ENCODE measurements at places on chromosomes 12 and 14.

- no peak for ATAC-seq
Observed at GRCh38 chr12:54945082-54945481, 39.5 kb downstream of the TESPA1 start.

GRCh38 chr14:61861320-61861865 is 99.2 kb downstream of the SNAPC1 start:
- ATAC-seq, result no peak

GRCh38 chr12:48979602-48980388 is 1.7 kb downstream of the WNT1 start:
- no peak for ATAC-seq

DNA sequence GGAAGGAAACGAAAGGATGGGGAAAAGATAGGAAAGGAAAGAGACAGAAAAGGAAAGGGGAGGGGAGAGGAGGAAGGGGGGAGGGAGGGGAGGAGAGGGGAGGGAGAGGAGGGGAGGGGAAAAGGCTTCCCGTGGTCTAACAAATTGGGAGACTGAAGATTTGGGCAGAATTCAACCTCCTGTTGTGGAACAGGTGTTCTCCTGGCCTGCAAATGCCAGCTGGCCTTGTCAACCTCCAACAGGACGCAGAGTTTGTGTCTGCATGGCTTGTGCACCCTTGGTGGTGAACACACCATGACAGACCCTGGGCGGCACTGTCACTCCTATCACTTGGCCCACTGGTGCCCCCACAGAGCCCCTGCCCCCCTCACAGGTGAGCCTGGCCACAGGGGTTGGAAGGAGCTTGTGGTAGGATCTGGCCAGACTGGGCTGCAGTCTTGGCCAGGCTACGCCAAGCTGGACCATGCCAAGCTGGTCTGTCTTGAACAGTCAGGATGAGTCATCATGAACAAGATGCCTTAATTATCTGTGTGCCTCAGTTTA is 321.6 kb downstream of the BCL11B start:
- no peak for ATAC-seq

- no peak for ATAC-seq
Observed at GRCh38 chr12:94948232-94948810, 55.2 kb downstream of the NDUFA12 start.

DNA sequence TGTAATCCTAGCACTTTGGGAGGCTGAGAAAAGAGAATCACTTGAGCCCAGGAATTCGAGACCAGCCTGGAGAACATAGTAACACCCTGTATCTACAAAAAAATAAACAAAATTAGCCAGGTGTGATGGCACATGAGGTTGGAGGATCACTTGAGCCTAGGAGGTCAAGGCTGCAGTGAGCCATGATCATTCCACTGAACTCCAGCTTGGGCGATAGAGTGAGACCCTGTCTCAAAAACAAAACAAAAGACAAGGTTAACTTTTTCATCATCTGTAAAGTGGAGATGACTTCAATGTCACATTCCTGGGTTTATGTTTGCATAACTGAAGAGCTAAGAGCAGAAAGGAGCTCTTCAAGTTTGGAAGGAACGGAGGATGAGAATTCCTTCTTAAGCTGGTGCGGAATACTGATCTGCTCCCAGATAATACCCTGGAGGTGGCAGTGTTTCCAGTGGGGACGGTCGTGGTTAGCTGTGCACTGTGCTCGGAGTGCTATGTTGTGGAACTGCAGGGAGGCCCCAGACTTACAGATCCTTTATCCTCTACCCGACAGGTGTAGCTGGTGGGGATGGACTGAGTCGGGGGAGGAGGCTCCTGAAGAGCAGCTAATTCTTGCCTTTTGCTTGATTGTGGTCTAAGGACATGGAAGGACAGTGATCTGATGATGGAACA is 22.5 kb upstream of the BICD1 start:
- ATAC-seq, result no peak

GRCh38 chr12:108800591-108800990 is 56.8 kb downstream of the SSH1 start:
- no peak for ATAC-seq

DNA sequence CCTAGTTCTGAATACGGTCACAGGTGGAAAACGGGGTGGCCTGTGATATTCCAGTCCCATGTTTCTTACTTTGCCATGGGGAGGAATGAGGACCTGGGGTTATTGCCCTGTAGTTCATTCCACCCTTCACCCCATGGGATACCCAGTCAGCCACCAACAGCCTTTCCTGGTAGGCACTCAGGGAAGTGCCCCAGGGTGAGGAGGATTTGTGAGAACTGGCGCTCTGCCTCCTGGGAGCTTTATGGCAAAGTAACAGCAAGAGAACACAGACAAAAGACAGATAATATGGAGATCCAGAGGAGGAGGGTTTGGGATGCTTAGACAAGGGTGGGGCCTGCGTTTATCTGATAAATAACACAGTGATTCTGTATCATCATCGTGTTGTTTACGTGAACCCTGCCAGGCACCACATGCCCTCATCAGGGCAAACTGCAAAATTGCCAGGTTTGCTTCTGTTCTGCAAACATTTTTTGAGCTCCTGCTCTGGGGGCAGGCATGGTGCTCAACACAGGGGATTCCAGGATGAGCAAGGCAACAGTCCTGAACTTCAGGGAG is 223.5 kb downstream of the SLC41A2 start:
- no peak for ATAC-seq

- no peak for ATAC-seq
Observed at GRCh38 chr12:47711448-47711847, 5.6 kb upstream of the RPAP3 start.

DNA sequence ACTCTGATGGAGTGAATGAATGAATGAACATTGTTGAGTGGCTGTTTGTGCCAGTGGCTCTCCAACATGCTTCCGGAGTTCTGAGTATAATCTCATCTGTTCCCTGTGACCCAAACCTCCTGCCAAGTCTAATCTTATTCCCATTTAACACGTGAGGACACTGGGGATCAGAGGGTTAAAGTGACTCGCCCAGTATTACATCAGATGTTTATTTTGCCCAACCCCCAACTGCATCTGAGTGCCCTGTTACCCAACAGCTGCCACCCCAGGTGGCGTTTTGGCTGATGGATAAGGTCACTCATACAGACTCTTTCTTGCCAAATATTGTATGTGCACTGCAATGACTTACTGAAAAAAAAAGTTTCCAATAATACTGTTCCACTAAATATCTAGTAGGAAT is 210.9 kb downstream of the EXOC5 start:
- peak; percentile 59 for ATAC-seq

GRCh38 chr12:126384026-126384564 is 1318.9 kb downstream of the AACS start:
- no peak for ATAC-seq

- ATAC-seq, result no peak
Observed at GRCh38 chr12:51320311-51320694, 3.7 kb downstream of the BIN2 start.

DNA sequence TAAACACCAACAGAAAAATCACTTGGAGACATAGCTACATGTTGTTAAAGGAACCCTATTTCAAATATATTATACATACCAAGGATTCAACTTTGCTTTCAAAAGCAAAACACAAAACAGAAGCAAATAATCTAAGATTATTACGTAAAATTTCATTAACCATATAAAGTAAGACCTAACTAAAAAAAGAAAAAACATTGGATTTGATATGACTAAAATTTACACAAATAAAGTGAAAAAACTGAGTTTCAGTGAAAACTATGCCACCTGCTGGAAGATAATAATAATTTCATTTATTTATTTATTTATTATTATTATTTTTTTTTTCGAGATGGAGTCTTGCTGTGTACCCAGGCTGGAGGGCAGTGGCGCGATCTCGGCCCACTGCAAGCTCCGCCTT is 45.2 kb downstream of the WDHD1 start:
- no peak for ATAC-seq

DNA sequence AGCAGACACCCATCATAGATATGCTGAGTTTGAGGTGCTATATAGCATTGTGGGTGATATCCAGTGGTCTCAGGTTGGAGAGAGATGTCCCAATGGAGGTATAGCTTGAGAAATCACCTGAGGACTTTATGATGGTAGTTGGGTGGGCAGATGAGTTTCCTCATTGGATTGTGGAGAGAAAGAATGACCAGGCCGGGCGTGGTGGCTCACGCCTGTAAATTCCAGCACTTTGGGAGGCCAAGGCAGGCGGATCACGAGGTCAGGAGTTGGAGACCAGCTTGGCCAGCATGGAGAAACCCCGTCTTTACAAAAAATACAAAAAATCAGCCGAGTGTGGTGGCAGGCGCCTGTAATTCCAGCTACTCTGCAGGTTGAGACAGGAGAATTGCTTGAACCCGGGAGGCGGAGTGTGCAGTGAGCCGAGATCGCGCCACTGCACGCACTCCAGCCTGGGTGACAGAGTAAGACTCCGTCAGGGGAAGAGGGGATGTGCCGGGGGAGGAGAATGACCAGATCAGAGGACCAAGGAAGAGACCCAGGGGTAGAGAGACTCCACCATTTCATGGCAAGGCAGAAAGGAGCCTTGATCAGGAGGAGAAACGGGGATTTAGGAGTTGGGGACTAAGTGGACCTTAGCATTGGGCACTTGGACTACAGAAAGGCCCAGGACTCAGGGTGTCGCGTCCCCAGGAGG is 757 bp upstream of the PCK2 start:
- peak; percentile 4 for ATAC-seq

DNA sequence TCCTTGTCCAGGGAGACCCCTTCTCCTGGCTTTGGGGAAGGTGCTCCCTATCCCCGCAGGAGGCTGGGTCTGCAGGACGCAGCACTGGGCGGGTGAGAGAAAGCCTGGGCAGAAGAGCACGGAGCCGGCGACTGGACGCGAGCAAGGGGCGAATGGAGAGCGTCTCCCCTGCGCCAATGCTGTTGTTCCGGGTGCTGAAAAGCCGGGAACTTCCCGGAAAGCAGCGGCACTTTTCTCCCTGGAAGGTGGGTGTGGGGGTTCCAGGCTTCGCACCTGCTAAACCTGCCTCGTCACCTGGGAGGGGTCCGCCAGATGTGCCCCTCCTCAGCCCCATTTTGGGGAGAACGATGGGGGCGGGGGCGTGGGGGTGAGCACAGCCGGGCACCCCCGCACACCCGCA is 417.1 kb upstream of the TMTC1 start:
- no peak for ATAC-seq

DNA sequence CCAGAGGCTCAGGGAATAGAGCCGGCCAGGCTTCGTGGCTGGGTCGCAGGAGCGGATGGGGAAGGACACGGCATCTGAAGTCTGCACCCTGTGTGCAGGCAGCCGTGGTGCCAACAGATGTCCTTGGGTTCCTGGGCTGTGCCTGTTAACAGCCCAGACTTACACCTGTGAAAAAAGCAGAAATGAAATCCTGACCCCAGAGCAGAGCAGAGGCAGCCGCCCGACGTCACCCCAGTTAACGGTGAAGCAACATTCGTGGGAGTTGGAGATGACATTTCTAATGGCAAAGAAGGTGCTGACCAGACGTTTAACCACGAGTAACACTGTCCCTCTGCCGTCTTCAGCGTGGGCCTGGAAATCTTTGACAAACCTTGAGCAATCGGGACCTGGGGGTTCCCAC is 200.3 kb upstream of the DIO3 start:
- no peak for ATAC-seq

DNA sequence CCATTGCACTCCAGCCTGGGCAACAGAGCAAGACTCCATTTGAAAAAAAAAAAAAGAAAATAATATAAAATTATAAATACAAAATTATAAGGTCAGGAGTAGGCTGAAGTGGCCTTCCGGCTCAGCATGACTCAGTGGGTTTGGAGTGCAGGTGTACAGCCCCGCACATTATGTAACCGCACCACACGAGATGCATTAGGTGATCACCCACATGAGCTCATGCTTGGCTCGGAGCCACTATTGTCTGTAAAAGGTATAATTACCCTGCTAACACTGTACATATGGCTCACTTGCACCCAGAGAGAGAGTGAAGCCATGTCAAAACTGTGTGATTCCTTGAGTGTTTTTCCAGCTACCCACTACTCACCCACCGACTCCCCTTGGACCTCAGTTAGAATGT is 557.0 kb downstream of the SLC6A15 start:
- peak; percentile 63 for ATAC-seq

DNA sequence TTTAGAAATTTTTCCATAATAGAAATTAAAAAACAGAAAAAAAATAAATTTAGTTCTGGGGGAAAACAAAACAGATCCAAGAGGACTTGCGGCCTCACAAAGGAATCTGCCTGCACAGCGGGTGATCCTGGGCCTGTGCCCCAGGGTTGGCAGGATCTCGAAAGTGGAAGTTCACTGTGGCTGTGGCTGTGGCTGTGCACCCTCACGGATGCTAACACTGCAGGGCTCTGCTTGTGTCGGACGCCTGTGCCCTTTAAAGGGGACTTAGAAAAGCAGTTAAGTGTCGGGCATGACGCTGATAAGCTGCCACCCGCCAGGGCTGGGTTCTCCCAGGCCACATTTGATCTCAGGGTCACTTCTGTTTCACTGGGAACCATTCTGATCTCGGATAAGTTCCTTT is 209.1 kb downstream of the TTC7B start:
- ATAC-seq, result no peak

DNA sequence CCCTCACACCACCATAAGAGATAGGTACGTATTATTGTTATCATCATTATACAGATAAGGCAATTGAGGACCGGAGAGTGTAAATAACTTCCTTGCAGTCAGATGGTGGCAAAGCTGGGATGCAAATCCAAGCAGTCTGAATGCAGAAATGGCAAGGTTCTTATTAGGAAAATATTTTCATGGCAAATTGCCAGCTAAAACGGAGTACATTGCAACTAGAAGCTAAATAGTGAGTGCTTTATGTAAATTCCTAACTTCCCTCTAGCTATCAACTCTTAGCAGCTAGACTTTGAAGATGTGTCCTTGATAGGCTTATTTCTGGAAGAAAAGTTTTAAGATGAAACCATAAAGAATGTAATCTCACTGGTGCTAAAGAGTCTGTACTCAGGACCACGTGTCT is 323.9 kb upstream of the DIO2 start:
- no peak for ATAC-seq

DNA sequence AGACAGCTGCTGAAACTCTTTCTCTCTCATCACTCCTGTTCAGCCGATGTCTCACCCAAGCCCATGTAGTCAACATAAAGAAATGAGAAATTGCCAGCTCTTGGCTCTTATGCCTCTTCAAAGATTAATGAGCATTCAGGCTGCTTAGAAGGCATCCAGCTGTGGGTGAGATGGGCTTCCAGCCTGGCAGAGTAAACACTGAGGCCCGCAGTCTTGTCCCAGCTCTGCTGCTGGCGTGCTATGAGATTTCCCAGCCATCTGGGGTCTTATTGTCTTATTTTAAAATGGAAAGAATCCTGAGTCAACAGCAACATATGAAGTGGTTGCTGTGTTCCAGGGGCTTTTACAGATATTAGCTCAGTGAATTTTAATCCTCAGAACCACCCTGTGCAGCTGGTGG is 12.6 kb downstream of the RXYLT1 start:
- no peak for ATAC-seq

- no peak for ATAC-seq
Observed at GRCh38 chr14:71680736-71681387, 251.4 kb upstream of the RGS6 start.

All from esophagus mucosa (tissue), 1 donor.